ENCODE measurements at places on chromosomes 6 and 20.

- ATAC-seq, result no peak
Measured at GRCh38 chr6:169190970-169191369, 62.7 kb downstream of the THBS2 start.

GRCh38 chr6:88477413-88477812 is 311.3 kb upstream of the CNR1 start:
- no peak for ATAC-seq

GRCh38 chr20:2051946-2052345 is 49.7 kb upstream of the STK35 start:
- no peak for ATAC-seq

GRCh38 chr6:40334496-40335270 is 252.5 kb downstream of the LRFN2 start:
- ATAC-seq, result no peak

- ATAC-seq, result no peak
Measured at GRCh38 chr6:119506631-119507174, 157.1 kb upstream of the MAN1A1 start.

DNA sequence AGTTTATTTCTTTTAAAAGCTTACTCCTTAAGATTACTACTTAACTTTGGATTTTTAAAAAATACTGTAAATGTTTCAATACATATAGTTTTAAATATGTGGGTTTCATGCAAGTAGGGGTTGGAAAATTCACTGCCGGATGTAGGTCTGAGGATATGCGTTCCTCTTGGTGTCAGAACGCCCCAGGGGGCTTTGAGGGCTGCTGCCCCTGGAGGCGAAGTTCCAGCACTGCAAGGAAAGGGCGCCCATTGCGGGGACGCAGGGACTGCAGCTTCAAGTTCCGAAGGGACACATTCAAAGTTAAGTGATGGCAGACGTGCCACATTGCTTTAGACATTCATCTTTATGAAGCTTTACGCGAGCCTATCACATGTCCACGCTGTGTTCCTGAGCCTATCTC is 152.9 kb downstream of the SOD2 start:
- ATAC-seq, result no peak

DNA sequence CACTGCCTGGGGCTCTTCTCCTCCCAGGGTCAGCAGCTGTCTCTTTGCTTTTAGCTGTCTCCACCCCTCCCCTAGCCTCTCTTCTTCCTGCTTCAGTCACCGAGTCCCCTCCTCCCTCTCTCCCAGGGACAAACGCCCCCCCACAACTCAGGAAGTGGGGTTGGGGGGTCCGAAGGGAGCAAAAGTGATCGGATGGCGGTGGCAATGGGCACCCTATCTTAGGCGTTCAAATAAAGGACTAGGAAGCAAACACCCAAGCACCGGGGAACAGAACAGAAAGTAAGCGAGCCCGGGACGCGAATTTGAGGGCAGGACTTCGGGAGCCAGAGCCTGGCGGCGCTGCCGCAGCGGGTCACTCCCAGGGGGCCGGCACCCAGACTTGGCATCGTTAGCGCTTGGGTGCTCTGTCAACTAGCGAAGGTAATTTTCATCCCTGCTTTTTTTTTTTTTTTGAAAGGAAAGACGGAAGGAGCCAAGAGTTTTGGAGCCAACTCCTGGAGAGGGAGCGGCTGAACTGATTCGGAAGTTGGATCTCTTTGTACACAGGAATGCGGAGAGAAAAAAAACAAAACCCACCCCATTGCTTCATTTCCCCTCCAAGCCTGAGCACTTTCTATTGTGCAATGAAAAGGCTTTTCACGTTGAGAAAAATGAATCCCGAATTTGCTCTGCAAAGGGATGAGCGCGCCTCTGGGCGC is 815 bp upstream of the ITPR3 start:
- ATAC-seq, result no peak

GRCh38 chr6:152461556-152461955 is 175.6 kb downstream of the SYNE1 start:
- ATAC-seq, result no peak

Data from activated CD4-positive, CD25-positive, alpha-beta regulatory T cell treated with anti-CD3 and anti-CD28 coated beads, Interleukin-2, amount 50 U/mL, for 24 hours (primary cell).